ENCODE measurements at places on chromosomes 3 and 15.
A peak's percentile ranks its signal among the peaks of the same experiment; 100 is the strongest.

DNA sequence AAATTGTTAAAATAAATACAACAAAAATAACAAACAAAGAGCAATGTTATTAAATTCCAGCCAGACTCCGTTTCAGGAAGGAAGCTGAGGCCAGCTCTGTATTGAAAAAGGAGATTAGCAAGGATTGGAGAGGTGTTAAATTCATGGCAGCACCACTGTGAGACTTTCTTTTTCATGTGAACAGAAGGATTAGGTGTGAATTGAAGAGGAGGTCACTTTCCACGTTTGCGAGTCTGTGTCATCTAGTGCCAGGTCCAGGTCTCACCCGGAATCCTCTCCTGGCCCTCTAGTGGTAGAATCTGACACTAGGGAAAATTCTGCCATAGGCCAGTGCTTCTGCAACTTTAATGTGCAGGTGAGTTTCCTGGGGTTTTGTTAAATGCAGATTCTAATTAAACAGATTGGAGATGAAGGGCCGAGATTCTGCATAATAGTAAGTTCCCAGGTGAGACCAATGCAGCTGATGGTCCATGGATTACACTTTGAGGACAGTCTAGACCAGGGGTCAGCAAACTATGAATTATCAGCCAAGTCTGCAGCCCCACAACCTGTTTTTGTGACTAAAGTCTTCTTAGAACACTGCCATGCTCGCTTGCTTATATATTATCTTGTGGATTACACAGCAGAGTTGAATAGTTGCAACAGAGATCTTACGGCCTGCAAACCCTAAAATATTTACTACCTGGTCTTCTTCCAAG, 9.2 kb upstream of the SLC6A1 start:
- peak; percentile 62 for DNase-seq

DNA sequence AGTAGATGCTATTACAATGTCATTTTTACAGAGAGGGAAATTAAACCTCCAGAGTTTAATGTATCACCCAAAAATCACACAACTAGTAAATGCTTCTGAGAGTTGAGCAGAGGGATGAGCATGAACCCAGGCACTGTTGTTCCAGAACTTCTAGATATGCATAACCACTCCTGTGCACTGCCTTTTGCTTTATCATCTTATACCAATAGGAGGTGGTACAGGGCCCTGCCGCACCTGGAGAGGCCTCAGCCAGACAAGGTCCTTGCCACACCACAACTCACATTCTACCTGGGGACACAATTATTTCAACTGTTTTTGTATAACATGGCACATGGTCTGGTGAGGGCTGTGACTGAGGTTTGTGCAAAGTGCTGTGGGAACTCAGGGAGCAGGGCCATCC, 78.5 kb upstream of the NTRK3 start:
- no peak for DNase-seq

DNA sequence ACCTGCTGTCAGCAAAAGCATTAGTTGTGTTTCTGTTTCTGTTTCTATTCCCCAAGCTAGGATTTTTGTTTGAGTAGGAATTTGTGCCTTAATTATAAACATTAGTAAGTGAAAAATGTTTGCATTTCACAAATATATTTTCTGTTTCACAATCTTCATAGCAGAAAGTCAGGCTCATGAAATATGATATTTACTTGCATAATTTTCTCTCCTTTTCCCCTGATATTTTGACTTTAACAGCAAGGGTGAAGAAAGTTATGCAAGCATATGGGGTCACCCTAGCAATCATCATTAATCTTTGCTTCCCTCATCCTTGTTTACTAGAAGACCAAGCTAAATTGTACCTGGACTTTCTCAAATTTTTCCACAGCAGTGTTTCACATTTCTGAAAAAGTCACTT, 140.3 kb upstream of the SEMA6D start:
- DNase-seq: no peak

- peak; percentile 67 for DNase-seq
Observed at GRCh38 chr3:78728406-78729145, 1039.2 kb downstream of the ROBO1 start.

DNA sequence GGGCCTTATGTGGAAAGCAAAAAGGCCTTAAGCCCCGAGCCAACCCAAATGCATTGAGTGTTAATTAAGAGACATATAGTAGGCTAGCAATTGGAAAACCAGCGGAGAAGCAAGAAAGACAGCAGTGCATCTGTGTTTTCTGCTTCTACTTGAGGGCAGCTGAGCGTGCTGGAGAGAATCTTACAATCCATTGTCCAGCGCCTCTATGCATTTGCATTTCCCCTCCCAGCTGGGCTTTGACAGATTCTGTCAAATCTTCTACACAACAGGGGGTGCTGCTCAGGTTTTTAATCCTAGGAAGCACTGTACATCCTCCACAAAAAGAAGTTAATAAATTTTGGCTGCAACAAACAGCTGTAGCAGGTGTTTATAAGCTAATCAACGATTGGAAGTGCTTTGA, 23.9 kb downstream of the SSR3 start:
- no peak for DNase-seq

GRCh38 chr3:150243466-150243865, 164.6 kb upstream of the TSC22D2 start:
- DNase-seq: no peak

GRCh38 chr3:142251951-142252350, 26.6 kb upstream of the GK5 start:
- DNase-seq: no peak

DNA sequence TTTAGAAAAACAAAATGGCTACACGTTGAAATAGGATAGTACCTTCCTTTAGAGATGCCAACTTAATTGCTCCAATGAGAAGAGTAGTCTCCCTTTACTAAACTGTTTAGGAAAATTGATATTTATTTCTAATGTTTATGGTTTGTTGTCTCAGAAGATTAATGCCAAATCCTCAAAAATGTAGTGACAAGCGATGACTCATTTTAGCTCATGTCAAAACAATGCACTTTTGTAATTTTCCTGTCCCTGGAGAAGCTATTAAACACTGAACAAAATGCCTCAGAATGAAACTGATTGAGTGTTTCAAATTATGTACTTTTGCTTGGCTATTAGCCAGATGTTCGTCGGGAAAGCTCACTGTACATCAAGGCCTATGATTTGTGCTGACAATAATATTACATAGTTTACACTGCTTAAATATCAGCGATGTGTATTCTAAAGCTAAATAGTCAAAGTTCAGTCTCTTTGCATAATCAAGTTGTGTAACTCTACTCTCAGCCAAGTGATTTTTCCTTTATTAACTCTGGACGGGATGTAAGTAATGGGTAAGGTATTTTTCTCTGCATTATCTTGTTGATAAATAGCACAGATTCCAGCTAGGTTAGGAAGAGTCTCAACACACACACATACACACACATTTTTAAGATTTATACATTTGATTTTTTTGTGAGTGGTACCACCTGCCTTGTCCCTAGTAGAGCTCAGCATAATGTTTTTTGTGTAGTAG, 83.7 kb downstream of the CMSS1 start:
- peak; percentile 70 for DNase-seq

- DNase-seq: no peak
Observed at GRCh38 chr15:50168783-50169411, 13.1 kb upstream of the SLC27A2 start.

DNA sequence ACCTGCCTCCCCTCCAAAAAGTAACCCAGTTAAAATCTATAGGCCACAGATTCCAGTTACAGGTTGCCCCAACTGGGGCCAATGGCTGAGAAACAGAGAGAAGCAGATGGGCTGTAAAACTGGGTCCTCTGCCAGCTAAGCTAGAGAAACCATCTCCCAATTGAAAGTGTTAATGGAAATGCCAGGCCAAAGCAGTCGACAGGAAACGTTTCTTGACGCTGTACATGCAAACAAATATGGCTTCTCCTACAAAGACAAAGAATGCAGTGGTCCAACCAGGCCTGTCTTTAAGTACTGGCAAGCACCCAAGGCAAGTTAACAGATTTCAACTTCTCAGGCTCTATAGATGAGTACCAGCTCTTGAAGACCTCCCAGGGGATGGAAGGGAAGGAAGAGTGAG, 71.3 kb downstream of the MAGI1 start:
- DNase-seq: no peak

DNA sequence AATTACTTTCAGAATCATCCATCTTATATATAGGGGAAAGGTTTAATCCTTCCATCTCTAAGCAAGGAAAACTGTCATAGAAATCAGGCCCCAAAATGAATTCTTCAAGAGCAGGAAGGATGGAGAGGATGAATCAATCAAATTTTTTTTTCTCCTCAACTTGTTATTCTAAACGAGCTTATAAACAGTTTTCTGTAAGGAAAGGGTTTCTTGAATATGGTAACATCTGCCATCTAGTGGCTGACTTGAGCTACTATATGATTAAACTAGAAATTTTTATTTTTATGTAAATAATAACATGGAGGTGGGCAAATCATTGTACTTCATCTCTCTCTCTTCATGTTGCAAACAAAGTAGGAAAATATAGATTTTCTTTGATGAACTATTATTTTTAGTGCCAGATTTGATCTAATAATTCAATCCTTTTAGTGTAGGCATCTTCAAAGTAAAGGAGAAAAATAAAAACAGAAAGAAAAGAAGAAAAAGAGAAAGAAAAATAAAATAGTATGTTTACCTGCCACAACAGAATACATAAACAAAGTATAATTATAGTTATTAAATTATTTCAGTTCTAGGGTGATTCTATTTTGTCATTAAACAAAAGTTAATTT, 146.6 kb downstream of the SERPINI1 start:
- DNase-seq: peak; percentile 78

DNA sequence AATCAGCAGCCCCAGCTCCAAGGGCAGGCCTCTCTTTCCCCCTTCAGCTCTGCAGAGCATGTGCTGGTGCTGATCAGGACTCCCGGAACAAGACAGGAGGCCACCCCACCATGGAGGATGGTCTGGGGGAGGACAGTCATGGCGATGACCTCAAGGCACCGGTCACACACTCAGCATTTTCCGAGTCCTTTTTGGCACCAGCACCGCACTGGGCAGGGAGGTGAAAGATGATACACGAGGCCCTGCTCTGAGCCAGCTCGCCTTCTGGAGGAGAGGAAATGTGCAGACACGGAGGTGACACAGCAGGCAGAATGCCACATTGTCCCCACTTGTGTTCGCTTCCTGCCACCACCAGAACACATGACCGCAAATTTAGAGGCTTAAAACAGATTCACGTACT, 61.8 kb upstream of the SEC61A1 start:
- no peak for DNase-seq

GRCh38 chr15:34651997-34652725, 68.7 kb upstream of the GOLGA8B start:
- no peak for DNase-seq

All from stomach (tissue), 19 donors.